Aortic smooth muscle cell (primary cell): ENCODE measurements at places on chromosomes 4 and X. TPM values are rescaled to one million over a fixed set of nuclear protein-coding genes. Genes with fewer than 3 reads are reported as not detected.

SPCS3 gene
- 83.9 and 102 TPM in 2 replicates for total RNA-seq

PRPS1 gene
- 23.3 and 26.4 TPM in 2 replicates for total RNA-seq

SPATA18 gene
- 7.5 and 10.1 TPM in 2 replicates for total RNA-seq

IBSP gene
- not detected in 2 replicates for total RNA-seq

PAGE1 gene
- total RNA-seq: not detected in 2 replicates

JADE3 gene
- 2.9 and 4.2 TPM in 2 replicates for total RNA-seq

TDO2 gene
- total RNA-seq: 0.53 and 0.56 TPM in 2 replicates

GRID2 gene
- under 0.01 TPM in 1 of 2 replicates, not detected in the other for total RNA-seq
